ENCODE measurements at places on chromosomes 12 and 14. TPM values are rescaled to one million over a fixed set of nuclear protein-coding genes. Genes with fewer than 3 reads are reported as not detected.

The ACRBP gene
- 0.15 TPM for total RNA-seq

The KLRC4 gene
- total RNA-seq = not detected

The PTPN21 gene
- total RNA-seq = 9.0 TPM

The BEGAIN gene
- 9.6 TPM for total RNA-seq

The ARHGDIB gene
- 1.2 TPM for total RNA-seq

The AKAP5 gene
- total RNA-seq = 0.46 TPM

The CLEC1B gene
- not detected for total RNA-seq

The LGR5 gene
- total RNA-seq = not detected

The JDP2 gene
- total RNA-seq = 40.7 TPM

The TAS2R19 gene
- total RNA-seq = not detected

Data from A549 treated with Mapracorat at 1 μM for 4 hours (cell line).